ENCODE measurements at places on chromosomes 2 and 18.

- DNase-seq, result no peak
These were observed 802.1 kb downstream of the CPS1 start for GRCh38 chr2:211358504-211358903.

DNA sequence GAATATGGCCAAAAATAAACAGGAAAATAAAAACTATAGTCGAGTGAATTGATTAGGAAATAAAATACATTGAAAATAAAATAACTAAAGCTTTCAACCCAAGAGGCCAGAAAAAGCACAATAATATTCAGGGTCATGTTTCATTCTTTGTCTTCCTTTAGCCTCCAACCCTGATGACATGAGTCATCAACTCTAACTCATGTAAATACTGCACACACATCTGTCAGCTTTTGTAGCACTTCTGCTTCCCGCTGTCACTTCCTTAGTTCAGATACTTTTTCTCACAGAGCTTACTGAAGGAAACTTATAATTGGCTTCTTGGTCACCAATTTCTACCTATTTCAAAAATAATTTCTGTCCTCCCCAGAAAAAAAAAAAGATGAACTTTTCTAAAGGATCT, 112.8 kb downstream of the UPP2 start:
- no peak for DNase-seq

GRCh38 chr18:45527891-45528290, 87.4 kb upstream of the SLC14A2 start:
- no peak for DNase-seq

GRCh38 chr2:141641462-141641861, 489.4 kb downstream of the LRP1B start:
- no peak for DNase-seq

DNA sequence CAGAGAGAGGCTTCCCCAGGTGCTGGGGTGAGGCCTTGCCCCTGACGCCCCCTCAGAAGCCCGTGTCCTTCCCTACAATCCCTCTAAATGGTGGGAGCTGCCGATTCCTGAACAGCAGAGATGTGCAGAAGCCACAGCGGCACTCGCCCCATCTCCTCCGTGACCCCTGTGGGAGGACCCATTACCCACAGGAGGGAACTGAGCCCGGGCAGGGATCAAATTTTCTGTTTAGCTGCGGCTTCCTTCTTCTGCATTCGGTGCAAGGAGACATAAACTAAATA, 181.2 kb upstream of the RAB6C start:
- DNase-seq, result no peak

- no peak for DNase-seq
These were observed 690 bp downstream of the SDC1 start for GRCh38 chr2:20224164-20224715.

GRCh38 chr2:98952966-98953365, 16.9 kb upstream of the CRACDL start:
- no peak for DNase-seq

DNA sequence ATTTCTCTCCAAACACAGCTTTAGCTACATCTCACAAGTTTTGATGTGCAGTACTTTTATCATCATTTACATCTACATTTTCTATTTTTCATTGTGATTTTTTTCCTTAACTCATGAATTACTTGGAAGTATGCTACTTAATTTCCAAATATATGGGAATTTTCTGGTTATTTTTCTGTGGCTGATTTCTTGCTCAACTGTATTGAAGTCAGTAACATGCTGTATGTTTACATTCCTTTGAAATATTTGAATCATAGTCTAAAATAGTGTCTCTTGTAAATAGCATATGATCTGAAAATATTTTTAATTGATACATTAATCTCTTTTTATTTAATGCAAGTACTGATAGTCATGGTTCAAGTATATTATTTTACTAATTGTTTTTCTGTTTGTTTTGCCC, 26.0 kb upstream of the GALNT5 start:
- DNase-seq, result no peak

DNA sequence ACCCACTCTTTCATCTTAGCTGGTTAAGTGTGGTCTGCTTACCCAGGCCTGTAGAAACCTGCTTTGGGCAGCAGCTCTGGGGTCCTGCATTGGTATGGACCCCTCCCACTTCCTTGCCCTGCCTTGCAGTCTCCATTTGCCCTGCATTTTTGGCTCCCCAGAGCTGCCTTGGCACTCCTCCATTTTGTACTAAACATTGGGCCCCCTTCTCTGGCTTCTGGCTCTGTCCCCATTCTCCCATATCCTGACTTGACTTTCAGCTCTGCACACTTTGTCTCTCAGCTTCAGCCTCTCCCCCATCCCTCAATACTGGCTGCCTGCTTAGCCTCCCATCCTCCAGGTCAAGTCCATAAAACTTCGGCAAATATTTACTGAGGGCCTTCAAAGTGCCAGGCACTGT, 145.5 kb upstream of the PELI1 start:
- no peak for DNase-seq

GRCh38 chr2:44168681-44169154, at the start of gene PPM1B:
PPM1B (plus strand) TSS chr2:44168875; CDS start chr2:44201200, 32,325 bp downstream.
- no peak for DNase-seq

- no peak for DNase-seq
These were observed 153.6 kb downstream of the CCDC85A start for GRCh38 chr2:56337342-56337741.

GRCh38 chr18:6414723-6415417, at the start of gene L3MBTL4:
L3MBTL4 (minus strand) TSS chr18:6414911; CDS start chr18:6311625, 103,286 bp downstream.
- DNase-seq, result peak; percentile 33

- no peak for DNase-seq
These were observed 27.1 kb downstream of the PSD4 start for GRCh38 chr2:113200736-113201490.

DNA sequence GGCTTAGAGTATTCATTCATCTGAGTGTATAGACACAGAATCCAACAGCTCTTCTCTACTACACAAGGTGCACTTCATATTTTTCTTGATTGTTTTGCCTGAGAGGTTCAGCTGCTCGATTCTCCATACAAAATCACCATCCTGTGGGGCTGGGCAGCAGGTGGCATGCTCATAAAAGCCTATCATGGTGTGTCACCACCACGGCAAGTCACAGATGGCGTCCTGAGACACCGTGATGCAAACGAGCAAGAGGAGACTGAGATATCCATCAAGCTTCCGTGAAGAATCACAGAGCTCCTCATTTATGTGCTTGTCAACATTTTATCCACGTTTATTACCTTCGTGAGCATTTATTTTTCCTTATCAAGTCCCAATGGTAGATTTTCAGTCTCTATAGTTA, 22.4 kb upstream of the NRP2 start:
- DNase-seq, result no peak

DNA sequence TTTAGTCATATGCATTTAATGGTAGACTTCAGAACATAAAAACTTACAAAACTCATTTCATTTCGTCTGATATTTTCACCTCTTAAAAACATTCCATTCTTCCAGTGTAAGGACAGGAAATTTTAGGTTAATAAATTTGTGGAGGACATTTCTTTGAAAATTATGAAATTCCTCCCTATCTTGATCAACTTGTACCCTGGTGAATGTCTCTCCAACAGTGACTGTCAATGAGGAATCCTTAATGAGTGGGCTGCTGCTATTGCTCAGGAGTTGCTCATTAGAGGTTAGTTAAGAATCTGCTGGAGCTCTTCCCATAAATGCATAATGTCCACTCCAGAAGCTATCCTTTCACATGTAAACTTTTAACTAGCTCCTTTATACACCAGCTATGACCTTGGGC, 69.1 kb downstream of the LRP1B start:
- no peak for DNase-seq

- no peak for DNase-seq
These were observed 92.9 kb upstream of the SIX2 start for GRCh38 chr2:45102141-45102540.

GRCh38 chr2:145743011-145743410, 1223.1 kb upstream of the ZEB2 start:
- DNase-seq, result no peak

- no peak for DNase-seq
These were observed 91.8 kb downstream of the CABLES1 start for GRCh38 chr18:23226930-23227725.

DNA sequence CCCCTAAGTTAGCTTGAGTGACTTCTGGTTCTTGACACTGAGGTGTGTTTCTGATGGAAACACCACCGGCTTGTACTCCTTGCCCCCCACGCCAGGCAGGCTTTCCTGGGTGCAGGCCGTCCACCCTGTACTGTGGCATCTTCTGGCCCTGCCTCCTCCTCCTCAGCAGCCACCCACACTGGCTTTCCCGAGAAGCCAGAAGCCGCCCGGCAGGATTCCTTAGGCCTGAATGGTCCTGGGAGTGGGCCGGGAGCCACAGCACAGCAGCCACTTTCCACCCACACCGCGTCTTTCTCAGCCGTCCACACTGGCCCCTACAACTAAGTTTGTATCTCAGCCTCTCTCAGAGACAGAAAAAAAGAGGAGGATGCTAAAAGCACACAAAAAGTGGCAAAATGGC, 2.1 kb upstream of the HSBP1L1 start:
- no peak for DNase-seq

GRCh38 chr2:7102826-7103225, 185.6 kb downstream of the RNF144A start:
- no peak for DNase-seq

DNA sequence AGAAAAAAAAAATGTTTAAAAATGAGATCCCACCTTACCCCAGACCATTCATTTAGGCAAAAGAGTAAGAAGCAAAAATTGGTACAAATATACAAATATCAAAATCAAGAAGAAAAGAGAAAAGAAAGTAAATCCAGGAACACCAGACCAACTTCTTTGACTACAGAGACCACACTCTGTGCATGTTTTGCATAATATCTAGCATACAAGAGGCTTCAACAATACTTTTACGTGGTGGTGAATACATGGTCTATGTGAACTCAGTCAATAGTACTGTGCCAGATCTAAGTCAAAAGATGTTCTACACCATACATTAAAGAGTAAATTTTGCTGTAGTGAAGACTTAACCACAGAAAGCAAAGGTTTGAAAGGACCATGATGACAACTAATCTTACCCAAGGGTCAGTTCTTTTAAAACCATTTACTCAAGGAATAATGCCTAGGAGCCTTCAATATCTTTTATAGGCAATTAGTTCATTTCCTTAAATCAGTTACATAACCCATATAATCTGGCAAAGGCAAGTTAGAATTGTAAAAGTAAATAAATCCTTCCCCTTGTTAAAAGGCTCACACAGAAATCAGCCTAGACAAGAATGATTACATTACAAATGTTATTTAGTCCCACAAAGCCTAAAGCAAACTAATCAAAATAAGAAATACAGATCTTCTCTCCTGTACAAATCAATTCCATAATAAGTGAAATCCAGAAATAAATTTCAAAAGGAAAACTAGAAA, 115.2 kb downstream of the EXOC6B start:
- DNase-seq, result no peak

- DNase-seq, result no peak
These were observed 762 bp downstream of the VPS4B start for GRCh38 chr18:63421514-63421913.

GRCh38 chr2:7040547-7040946, 123.3 kb downstream of the RNF144A start:
- DNase-seq, result no peak

DNA sequence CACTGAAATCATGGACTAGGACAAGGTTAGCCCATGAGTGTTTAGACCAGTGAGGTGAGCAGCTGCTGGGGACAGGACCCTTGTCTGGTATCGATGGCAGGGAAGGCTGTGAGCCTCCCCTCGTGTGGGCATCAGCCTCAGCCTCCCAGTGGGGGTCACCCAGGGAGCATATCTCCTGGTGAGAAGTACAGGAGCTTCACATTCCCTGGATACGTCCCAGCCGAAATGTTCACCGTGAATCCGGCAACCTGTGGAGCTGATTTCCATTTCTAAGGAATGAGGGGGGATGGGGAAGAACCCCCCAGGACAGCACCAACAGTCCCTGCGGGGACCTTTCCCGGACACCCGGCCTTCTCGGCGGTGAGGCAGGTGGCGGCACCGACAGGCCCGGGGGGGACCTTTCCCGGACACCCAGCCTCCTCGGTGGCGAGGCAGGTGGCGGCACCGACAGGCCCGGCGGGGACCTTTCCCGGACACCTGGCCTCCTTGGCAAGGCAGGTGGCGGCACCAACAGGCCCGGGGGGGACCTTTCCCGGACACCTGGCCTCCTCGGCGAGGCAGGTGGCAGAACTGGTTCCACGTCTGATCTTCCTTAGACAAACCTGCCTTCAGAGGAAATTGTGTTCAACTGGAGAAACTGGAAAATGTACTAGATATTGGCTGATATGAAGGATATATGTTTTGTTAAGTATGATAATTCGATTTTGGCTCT, 21.2 kb downstream of the RTP5 start:
- no peak for DNase-seq

DNA sequence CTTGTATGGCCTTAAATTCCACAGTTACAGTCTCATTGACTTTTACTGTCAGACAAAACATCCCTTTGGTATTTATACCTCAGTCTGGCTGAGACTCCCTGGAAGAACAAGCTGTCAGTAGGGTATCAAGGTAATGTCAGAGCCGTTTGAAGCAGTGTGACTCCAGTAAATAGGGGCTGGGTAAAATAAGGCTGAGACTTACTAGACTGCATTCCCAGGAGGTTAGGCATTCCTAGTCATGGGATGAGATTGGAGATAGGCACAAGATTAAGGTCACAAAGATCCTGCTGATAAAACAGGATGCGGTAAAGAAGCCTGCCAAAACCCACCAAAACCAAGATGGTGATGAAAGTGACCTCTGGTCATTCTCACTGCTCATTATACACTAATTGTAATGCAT, 219.5 kb upstream of the SKOR2 start:
- DNase-seq, result no peak

DNA sequence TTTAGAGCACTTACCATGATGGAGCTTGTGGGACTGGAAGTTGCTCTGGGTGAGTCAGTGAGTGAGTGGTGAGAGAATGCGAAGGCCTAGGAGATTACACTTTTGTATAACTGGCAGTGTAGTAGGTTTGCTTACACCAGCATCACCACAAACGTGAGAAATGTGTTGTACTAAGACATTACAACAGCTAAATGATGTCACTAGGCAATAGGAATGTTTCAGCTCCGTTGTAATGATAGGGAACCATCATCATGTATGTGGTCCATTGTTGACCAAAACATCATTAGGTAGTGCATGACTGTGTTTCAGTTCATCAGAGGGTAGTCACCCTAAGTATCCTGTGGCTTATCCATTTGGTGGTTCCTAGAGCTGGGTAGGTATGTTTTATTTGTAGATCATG, 11.9 kb downstream of the ZNF407 start:
- DNase-seq, result no peak

DNA sequence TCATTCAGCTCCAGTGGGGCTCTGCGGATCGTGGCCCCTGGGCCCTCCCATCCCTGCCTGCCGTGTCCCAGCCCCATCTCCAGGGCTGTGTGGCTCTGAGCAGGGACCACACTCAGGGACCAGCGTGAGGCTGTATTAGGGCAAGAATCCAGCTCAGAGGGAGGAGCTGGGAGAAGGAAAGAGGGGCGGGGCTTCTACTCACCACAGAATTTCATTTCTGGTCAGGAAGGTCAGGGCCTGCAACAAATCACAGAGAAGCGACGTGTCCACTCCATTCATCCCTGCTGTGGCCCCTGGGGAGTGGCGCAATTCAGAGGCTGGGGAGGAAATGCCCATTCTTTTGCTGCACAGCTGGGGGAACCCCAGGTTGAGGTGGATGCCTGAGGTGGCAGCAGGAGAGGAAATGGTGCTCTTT, 828 bp downstream of the CIB4 start:
- no peak for DNase-seq

All from right hindlimb (tissue), 1 donor.